ENCODE measurements at places on chromosomes 2 and 18.

GRCh38 chr18:70643812-70644211 is 355.0 kb downstream of the SOCS6 start:
- DNase-seq, result no peak

DNA sequence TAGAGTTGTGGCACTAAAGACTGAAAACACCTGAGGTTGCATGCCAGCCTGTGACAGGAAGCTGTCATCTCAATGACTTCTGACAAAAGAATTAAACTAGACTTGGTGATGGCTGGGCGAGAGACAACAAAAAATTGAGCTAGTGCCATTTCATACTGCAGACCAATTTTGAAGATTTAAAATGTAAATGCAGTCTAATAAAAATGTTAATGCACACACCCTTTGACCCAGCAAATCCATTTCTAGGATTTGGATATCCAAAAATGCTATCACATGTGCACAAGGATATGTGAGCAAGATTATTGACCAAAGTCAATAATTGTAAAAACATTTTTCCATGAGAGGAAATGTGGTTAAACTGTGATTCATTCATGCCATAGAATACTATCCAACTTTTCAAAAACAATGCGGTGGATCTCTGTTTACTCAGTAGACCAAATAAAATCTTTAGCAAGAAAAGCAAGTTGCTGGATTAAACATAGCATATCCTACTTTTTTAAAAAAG is 5.6 kb downstream of the FBXO36 start:
- DNase-seq, result no peak

GRCh38 chr2:183349091-183349490 is 224.8 kb downstream of the NUP35 start:
- DNase-seq, result no peak

DNA sequence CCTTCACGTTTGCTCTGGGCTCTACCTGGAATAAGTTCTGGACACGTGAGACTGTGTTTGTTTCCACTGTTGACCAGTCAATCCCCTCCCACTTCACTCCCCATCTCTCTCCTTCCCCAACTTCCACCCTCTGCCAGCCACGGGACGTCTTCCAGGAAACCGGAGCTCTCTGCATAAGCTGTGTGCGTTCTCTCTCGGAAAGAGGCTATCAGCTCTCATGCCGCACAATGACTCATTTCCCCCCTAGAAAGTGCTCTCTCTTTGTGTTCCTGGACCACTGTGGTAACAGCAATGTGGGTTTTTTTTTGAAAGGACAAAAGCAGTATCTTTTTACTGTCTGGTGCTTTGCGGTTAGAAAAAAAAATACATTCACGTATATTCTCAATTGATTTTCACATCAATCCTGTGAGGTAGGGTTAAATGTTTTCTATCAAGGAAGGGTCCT is 10.2 kb downstream of the PROKR1 start:
- peak; percentile 55 for DNase-seq

DNA sequence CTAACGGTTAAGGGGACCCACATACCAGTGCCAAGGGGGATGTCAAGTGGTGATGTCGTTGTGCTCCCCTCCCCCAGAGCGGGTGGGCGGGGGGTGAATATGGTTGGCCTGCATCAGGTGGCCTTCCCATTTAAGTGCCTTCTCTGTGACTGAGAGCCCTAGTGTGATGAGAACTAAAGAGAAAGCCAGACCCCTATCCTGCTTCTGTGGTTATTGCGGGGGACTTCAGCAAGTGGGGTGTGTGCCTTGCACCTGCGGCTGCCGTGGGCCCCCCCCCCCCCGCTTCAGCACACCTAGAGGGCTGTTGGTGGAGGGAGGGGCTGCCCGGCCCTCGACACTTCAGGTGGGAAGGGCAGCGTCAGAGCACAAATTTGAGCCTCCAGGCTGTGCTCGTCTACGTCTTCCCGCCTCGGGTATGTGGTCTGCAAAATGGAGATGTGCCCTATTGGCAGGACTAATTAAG is 6.1 kb downstream of the CTDSP1 start:
- DNase-seq, result peak; percentile 23

- no peak for DNase-seq
Measured at GRCh38 chr2:228649447-228649846, 468.0 kb upstream of the SPHKAP start.

- no peak for DNase-seq
Measured at GRCh38 chr18:49342690-49343089, 117.8 kb downstream of the DYM start.

- no peak for DNase-seq
Measured at GRCh38 chr2:197356136-197356535, 45.6 kb upstream of the ANKRD44 start.

DNA sequence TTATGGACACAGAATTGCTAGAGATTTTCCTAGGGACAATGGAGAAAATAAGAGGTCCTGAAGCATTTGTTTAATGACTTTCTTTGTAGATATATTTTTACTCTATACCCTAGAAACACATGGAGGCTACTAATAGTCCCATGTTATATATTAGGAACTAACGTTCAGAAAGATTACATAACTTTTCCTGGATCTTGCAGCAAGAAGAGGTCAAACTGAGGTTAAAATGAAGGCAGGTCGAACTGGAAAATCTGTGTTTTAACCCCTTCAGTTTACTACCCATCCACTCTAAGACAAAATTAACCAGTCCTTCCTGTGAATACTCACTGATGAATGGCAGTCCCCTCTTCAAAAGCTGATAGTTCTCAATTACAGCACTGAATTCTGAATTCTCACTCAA is 1415.8 kb upstream of the CELF4 start:
- DNase-seq, result no peak

- DNase-seq, result no peak
Measured at GRCh38 chr2:202758604-202759003, 113.0 kb downstream of the ICA1L start.

- no peak for DNase-seq
Measured at GRCh38 chr2:60796573-60797509, 40.8 kb downstream of the PAPOLG start.

GRCh38 chr2:197268786-197269584 is 41.6 kb downstream of the ANKRD44 start:
- peak; percentile 68 for DNase-seq

DNA sequence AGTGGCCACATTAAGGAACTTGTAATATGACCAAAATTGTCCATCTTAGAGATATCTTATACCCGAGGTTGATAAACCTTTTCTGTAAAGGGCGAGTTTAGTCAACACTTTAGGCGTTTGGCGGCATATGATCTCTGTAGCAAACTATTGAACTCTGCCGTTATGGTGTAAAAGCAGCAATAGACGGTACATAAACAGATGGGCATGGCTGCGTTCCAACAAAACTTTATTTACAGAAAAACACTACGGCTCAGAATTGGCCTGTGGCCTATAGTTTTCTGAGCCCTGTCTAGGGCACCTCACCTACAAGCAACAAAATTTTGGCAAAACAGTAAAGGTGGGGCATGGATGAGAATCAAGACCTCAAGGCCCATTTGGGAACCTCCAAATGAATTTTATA is 121.9 kb upstream of the HAAO start:
- no peak for DNase-seq

GRCh38 chr2:33765122-33765521 is 166.0 kb upstream of the FAM98A start:
- no peak for DNase-seq

GRCh38 chr18:55489034-55489986 is 98.7 kb downstream of the TCF4 start:
- no peak for DNase-seq

GRCh38 chr2:236273126-236273525 is 8.9 kb upstream of the ASB18 start:
- no peak for DNase-seq

DNA sequence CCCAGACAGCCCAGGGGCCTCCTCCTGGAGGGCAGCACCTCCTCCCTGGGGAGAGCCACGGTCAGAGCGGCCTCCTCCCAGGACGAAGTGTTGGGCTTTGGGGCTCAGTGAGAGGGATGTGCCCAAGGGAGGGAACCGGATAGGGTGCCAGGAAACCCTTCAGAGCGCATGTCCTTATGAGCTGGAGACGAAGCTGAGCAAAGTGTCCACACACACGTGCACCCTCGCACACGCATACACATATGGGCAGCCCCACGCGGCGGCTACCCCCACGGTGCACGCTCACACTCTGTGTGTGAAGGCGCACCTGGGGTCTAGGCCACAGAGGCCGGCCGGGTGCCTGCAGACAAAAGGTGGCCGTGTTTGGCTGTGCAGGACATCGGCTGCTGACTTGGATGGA is 106.1 kb upstream of the HDAC4 start:
- DNase-seq, result no peak

- DNase-seq, result no peak
Measured at GRCh38 chr2:23651187-23652080, 266.5 kb downstream of the KLHL29 start.

All from CD4-positive, alpha-beta T cell treated with Interleukin-15 for 4 hours (primary cell).